Right renal pelvis (tissue), 4 donors: ENCODE measurements at places on chromosomes 7 and 10.

GRCh38 chr10:32622409-32622808, 176.5 kb downstream of the CCDC7 start:
- no peak for DNase-seq

DNA sequence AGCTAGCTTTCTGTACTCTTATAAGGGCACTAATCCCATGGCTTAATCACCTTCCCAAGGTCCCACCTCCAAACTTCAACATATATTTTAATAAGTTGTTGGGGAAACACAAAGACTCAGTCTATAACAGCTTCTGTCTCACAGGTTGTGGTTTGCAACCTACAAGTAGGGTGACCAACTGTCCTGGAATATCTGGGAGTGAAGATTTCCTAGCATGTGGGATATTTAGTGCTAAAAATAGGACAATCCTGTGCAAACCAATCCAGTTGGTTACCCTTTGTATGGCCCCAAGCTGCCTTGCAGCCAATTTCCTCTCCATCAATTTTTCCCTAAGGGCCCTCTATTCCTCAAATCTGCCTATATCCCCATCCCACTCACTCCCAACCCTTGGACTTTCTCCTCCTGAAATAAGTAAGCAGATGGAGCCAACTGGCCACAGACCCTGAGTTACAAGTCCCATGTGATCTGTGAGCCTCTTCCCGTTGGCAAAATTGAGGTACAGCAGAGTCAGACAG, 82.3 kb downstream of the FAM13C start:
- no peak for DNase-seq

DNA sequence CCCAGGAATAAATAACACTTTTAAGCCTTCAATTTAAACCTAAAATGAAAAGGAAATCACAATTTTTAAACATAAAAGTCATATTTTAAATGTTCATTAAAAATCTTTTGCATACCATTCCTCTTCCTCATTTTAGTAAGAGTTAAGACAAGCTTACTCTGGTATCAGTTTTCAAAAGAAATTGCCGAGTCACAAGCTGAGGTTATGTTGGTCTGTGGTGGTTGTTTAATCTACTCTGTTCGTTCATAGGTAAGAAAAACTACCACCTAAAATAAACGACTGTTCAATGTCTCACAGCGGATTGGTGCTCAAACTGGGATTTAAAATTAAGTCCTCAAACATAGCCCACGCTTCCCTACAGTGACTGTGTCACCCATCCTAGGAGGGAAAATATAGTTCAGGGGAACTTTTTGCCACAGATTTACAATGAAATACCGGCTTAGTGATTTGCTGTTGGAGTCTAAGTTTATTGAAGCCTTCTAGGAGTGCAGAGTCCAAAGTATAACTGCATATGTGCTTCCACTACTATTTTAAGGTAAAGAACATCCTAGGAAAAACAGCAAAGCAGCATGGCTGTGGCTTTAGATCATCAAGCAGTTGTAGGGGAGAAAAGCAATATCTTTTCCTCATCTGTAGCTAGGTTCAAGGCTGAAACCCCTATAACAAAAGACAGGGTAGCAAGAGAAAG, 61.1 kb downstream of the GNAT3 start:
- no peak for DNase-seq

DNA sequence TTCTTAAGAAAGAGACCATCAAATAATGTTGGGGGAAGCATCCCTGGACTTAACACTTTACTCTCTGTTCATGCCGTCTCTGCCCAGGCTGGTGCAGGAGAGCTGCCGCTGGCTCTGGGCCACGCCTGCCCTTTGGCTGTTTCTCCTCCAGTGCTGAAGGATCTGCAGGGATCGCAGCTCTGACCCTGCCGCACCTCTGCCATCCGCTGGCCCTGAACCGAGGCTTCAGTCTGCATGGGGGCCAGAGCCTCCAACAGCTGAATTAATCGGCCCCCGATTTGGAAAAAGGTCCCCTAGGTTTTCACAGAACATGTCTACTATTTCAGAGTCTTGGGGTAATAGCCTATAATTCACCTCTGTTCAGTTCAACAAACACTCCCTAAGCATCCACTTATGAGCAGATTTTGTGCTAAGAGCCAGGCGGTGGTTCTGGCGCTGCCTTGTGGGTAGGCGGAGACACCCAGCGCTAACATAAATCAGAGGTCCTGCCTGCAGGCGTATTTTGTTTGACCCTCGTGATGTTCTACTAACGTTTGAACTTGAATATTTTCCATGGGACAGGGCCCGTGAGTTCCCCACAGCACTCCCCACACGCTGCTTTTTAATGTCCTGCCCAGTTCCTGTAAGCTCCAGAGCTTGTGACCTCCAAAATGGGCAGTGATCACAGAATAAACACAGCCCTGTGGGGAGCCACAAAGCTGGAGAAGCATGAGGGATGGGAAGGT, 99.0 kb downstream of the DYNC2I1 start:
- DNase-seq, result no peak

DNA sequence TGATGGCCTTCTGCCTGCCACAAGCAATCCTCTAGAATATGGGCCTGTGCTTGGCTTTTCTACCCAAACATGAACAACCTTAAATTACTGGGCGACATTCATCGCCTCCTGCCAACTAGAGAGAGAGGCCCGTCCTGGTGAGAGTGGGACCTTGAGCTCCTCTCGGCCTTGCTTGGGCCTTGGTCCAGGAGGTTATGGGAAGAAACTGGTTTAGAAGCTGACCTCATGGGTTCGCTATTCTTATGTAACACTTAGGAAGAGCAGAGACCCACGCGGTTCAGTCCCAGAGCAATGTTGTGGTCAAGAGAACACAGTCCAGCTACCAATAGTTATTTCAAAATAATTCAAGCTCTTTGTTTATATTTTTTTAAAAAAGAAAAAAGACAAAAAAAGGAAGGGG, 176.3 kb upstream of the ZNF32 start:
- DNase-seq, result no peak

DNA sequence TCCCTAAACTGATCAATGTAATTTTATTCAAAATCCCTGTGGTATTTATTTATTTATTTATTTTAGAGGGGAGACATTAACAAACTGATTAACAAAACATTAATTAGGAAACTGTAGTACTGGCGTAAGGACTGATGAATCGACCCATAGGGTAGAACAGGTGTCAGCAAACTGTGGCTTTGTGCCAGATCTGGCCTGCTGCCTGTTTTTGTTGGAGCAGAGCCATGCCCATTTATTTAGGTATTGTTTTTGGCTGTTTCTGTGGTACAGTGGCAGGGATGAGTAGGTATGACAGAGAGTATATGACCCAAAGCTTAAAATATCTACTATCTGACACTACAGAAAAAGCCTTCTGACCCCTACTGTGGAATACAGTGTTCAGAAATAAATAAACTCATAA, 332.5 kb upstream of the ETV1 start:
- no peak for DNase-seq

DNA sequence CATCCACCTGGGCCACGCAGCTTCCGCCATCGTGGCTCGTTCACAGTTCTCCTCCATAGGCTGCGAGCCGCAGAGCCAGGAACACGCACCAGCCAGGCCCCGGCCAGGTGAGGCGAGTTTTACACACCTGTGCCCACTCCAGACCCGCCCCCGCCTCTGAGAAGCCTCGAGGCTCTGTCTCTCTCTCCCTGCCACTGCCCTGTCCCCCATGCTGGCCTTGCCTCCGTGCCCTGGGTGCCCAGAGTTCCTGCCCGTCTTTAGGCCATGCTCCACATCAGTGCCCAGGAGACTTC, 142.2 kb downstream of the SLIT1 start:
- DNase-seq, result no peak

DNA sequence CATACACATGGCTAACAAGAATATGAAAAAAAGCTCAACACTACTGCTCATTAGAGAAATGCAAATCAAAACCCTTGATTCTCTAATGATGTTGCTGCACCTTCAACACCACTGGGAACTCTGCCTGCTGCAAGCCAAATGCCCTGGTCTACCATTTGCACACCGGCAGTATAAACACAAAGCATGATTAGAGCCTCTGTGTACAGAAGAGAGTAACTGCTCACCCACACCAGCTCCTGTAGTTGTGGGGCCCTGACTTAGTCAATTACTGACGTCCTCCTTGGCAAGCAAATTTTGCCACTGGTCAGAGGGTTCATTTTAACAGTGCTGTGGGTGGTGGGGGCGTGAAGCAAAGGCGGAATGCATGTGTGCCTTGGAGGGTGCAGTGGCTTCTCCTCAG, 96.1 kb upstream of the RHEB start:
- no peak for DNase-seq

- no peak for DNase-seq
Observed at GRCh38 chr7:124752310-124752709, 13.3 kb downstream of the GPR37 start.

GRCh38 chr7:14340393-14341074, 351.1 kb upstream of the ETV1 start:
- DNase-seq, result no peak

GRCh38 chr7:80277434-80278427, 143.1 kb downstream of the GNAI1 start:
- DNase-seq, result no peak

DNA sequence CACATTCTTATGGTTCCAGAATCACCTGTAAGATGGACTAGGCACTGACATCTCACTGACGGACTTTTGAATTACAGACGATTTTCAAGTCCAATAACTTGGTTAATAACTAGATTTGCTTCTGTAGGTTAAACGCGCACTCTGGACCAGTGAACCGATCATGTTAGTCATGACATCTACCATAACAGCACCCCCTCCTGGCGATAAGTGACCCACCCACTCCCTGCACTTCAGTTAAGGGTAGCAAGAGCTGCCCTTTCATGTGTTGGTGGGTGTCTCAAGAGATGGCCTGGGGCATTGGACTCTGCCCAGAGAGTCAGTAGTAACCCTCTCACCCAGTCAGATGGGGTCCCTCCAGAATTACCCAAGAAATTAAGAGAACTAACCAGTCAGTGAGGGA, 12.9 kb downstream of the GRM8 start:
- DNase-seq, result no peak

DNA sequence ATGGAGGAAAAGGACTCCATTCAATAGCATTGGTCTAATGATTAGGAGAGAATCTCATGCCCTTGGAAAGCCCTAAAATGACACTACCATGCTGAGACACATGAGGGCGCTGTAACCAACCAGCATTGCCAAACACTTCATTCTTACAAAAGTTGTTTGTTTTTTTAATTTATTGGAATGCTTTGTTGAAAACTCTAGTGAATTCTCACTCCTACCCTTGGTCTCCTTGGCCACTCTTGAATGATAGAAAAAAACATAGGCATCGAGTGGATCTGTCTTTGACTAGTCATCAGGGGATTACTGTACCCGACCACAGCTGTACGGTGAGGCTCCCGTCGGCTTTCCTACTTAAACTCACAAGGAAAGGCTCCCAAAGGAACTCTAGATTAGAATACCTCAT, 29.3 kb upstream of the ADD3 start:
- DNase-seq, result no peak

- DNase-seq, result no peak
Observed at GRCh38 chr10:71575934-71576801, 143.4 kb downstream of the C10orf105 start.

DNA sequence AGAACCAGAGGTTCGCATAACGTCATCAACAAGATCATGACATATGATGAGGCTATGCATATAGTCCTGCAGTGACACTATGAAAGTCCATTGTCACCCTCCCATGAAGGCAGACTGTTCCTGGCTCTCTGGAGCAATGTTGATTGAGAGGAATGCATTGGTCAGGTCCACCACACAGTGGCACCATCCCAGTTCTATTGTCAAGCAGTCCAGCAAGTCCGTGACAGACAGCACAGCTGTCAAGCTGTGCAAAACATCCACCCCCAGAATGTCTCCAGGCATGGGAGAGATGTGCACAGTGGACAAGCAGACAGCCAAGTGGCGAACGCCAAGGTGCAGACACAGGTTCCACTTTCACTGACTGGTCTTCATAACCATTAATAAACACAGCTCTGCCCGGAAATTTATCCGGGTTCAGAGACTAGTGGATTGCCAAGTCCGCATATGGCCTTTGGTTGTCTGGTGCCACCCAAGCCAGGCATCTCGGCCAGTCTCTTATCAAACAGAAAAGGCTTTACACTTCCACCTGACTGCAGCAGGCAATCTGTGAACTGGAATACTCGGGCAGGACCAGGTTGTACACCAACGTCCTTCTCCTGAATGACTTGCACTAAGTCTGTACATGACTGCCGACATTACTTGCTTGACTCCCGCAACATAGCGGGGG, 7.2 kb downstream of the RNF133 start:
- no peak for DNase-seq

- DNase-seq, result no peak
Observed at GRCh38 chr10:102408728-102409603, 9.6 kb downstream of the PSD start.

DNA sequence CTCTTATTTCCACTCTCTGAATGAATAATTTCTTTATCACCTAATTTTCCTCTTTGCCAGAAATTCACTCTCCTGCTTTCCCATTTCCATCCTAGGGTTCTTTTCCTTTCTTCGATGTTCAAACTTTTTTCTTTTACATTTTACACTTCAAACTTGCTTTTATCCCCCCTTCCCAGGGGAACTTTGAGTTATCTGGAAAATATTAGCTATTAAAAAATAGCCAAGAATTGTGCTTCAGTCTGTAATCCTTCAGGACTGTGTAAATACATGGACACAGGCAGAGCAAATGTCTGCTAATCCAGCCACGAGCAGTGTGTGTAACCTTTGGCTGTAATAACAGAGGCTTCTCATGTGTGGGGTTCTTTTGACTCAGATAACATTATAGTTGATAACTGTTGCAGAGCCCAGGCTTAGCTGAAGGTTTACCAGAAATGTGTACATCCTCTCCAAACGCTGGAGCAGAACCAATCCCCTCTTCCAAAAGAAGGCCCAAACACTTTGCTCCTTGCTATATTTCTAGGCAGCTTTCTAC, 4.6 kb downstream of the ASB4 start:
- DNase-seq, result no peak

GRCh38 chr7:6398943-6399342, 48.8 kb downstream of the DAGLB start:
- DNase-seq, result no peak

DNA sequence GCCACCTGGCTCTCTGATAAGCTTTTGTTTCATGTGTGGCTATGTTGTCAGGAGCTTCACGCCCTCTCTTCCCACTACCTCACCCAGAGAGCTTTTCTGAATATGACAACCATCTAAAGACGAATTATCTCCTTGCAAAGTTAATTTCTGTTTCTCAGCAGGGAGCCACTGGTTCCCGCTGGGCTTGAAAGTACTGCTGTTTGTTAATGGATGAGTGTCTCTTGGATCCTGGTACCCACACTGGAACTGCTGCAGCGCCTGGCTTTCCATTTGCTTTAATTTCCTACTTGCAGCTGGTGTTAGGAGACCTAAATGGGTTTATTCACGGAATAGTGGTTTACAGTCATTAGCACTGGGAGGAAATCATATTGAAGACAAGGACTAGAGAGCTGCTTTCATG, 267.9 kb upstream of the LRGUK start:
- DNase-seq, result no peak

GRCh38 chr7:114021135-114021534, 102.3 kb upstream of the PPP1R3A start:
- no peak for DNase-seq

GRCh38 chr7:104973909-104974415, 40.0 kb upstream of the KMT2E start:
- no peak for DNase-seq
